ENCODE measurements at places on chromosomes 1 and 21.
A peak's percentile ranks its signal among the peaks of the same experiment; 100 is the strongest.

DNA sequence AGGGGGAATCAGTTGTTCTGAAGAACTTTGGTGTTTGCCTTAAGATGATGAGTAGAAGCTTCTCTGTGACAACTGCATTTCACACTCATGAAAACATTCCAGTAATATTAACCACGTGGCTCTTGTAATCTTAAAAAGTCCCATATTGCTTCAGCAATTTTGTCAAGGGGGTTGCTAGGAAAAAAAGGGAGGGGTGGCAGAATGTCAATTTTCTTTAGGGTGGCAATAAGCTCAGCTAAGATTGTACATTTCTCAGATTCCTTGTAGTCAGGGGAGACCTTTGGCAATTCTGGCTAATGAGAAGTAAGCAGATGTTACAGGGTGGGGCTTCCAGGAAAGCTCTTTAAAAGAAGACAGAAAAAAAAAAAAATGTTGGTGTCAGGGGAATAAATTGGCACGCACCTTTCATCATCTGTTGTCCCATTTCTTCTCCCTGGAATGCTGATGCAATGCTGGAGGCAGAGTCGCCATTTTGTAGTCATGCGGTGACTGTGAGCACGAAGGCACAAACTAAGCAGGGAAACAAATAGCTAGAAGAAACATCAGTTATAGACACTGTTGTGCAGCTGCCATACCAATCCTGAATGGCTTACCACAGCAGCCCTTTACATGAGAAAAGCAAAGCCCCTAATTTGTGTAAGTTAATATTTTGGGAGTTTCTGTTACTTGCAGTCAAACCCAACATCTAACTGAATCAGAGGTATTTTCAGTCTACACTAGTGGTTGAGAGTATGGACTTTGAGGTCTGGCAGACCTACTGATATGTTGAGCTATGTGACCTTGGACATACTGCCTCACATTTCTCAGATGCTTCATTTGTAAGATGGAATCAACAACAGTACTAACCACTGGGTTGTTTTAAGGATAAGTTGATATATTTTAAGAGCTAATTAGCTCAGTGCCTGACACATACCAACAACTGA lies 56.1 kb upstream of the MRPS6 start:
- no peak for DNase-seq

DNA sequence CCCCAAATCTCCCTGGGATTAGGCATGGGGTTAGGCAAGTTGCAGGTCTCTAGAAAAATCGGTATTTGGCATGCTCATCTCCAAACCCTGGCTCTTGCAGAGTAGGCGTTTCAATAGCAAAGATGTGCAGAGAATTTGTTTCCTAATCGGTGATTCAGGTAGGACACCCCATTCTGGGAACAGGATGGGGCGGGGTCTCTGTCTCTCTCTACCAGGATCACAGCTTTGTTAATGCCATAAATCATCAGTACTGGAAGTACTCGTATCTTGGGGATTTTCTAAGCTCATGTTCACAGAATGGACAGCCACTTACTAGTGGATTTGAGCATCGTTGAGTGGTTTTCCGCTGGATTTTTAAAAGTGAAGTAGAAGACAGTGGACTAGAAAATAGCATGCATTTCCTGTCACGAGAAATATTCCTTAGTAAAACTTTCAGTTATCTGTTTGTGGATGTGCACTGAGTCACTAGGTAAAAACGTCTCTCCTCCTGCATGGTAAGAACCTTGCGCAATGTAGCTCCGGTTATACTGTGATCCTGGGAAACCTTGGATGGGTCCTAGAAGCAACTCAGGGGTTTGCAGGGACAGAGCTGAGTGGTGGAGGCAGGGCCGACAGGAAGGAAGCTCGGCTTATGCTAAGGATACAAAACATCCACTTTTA lies 5.1 kb downstream of the TMEM51 start:
- peak; percentile 24 for DNase-seq

GRCh38 chr1:216832192-216832591 lies 109.0 kb upstream of the ESRRG start:
- no peak for DNase-seq

DNA sequence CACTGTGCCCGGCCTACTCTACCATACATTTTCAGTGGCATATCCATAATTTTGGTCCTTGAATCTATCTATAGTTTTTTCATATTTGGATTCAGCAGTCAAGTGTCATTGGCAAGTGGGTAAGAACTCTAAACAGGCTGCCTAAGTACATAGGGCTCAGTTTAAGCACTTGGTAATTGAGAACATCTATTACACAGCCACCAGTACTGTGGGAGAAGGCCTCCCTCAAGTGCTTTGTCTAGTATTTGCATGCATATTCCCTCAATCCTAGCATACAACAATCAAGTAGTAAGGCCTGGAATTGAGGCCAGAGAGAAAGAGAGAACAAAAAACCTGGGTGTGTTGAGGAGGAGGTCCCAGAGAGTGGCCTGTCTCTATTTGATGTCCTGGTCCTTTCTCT lies 325.2 kb downstream of the USP25 start:
- DNase-seq: no peak
